ENCODE measurements at places on chromosomes 4 and X. TPM values are rescaled to one million over a fixed set of nuclear protein-coding genes. Genes with fewer than 3 reads are reported as not detected.

DNA sequence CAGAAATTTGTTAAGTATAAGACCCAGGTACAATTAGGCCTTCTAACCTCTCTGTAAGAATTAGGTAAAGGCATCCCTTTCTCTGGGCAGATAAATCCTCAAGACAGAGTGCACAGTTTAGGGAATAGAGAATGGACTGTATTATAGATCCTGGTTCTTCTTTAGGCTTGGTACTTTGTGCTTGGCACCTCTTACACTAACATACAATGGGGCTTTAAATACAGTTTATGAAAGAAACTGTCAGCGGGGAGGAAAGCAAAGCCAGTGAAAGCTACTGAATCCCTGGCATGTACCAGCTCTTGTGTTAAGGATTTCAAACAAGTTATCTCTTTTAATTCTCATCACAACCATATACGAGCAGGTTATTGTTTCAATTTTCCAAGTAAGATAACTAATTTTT lies 1350.0 kb downstream of the ADGRL3 start:
- DNase-seq: no peak

DNA sequence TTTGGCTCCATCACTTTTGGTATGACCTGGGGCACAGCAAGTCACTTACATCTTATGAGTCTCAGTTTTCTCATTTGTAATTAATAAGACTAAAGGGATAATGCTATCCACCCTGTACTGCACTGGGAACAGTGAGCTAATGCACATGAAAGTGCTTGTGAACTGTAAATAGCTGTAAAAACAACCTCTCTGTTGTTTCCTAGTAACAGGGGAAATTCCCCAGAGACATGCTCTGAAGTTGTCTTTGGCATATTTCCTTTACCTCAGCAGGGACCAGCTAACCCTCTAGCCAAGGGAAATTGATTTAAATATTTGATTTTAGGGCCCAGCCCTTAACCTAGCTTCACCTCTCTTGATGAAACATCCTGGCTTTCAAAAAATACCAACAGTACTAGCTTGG lies 6.1 kb upstream of the CYSLTR1 start:
- DNase-seq: no peak

DNA sequence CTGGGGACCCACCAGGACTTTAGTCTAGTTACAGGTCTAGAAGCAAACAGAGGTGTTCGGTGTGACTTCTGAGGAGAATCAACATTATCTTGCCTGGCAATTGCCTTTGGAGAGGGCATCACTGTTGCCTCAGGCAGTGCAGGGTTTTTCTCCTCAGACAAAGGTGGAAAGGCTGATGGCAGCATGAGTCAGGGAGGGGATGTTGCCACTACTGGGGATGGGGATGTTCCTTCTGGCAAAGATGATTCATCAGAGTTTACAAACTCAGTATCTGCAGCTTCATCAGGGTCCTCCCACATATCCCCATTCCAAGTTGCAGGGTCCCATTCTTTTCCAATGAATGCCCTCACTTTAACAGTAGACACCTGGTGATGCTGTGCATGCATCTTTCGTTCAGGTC lies 91.3 kb upstream of the GALNTL6 start:
- DNase-seq: no peak

The EVC gene
- 0.60 TPM for total RNA-seq

GRCh38 chr4:138656990-138657389 lies 358.6 kb upstream of the NOCT start:
- no peak for DNase-seq

GRCh38 chr4:153111426-153112040 lies 92.7 kb upstream of the TRIM2 start:
- no peak for DNase-seq

DNA sequence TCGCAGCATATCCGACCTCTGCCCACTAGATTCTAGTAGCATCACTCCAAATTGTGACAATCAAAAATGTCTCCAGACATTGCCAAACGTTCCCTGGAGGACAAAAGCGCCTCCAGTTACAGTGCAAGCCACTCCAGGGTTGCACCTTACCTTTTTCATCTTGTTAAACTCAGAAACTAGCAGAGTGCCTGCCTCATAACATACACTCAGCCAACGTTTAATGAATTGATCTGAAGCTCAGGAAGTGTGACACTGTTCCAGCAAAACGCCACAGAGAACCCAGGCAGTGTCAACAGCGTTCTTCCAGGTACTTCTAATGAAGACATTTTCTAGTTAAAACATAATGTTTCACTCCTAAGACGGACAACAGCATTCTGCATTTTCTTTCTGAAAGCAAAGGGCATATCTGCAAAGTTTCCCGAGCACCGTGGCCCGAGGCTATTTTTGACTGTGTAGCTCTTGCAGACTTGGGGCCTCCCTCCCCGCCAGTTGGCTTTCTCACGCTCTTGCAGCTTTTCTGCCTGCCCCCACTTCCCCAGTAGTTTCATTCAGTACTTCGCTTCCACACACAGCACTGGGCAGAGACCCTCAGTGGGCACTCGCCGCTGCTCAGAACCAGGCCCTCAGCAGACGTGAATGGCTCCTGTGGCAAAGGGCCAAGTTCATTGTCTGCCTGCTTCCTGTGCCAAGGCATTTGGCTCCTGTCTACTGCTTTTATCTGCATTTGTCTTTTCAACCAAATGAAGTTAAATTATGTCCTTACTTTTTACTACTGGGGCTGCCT lies 133.4 kb upstream of the TTC29 start:
- no peak for DNase-seq

- DNase-seq: no peak
Observed at GRCh38 chr4:147987252-147987651, 255.4 kb downstream of the ARHGAP10 start.

The HELT gene
- total RNA-seq: not detected

DNA sequence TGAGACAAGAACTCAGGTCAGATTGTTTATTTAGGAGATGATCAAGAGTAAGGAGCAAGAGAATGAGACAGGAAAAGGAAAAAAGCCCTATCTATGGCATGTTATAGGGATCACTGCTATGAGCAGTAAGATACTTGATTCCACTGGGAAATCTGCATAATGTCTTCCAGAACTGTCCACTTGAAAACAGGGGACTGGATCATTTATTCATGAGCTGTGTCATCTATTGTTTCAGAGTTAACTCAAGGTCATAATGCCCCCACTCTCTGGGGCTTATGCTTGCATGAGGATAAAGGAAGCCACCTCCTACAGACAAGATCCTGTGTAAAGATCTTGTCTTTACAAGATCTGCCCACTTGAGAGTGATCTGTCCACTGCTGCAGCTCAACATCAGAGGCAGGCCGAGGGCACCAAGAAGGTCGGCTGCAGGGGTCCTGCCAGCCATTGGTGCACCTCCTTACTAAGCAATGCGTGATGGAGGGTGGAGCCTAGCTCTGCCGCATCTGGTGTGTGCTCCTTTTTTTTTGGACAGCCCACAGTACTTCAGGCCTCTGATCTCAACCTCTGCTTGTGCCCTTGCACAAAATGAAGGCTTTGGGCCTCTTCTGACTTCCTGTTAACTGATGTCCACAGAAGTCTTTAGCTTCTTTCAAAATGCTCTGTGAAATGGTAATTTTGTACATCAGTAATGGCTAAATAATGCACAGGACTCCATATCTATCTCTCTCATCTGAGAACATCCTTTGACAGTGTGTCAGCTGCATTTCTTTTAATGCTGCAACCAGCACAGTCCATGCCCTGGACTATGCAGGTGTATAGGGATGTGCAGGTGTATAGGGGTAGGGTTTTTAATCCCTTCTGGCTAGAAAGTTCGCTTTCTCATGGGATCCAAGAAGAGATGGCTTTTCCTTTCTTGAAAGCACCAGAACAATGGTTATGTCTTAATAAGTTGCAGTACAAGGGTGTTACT lies 95.9 kb upstream of the TRPC3 start:
- DNase-seq: no peak

DNA sequence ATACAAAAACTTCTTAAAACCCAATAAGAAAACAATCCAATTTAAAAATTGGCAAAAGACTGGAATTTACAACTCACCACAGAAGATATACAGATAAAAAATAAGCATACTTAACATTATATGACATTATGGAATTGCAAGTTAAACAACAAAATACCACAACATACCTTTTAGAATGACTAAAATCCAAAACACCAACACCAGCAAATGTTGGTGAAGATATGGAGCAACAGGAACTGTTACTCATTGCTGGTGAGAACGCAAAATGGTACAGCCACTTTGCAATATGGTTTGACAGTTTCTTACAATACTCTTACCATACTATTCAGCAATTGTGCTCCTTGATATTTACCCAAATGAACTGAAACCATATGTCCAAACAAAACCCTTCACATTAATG lies 112.4 kb downstream of the ADGRL3 start:
- DNase-seq: no peak

- no peak for DNase-seq
Observed at GRCh38 chrX:21959362-21960051, 19.0 kb downstream of the SMS start.

The LONRF3 gene
- 1.6 TPM for total RNA-seq

DNA sequence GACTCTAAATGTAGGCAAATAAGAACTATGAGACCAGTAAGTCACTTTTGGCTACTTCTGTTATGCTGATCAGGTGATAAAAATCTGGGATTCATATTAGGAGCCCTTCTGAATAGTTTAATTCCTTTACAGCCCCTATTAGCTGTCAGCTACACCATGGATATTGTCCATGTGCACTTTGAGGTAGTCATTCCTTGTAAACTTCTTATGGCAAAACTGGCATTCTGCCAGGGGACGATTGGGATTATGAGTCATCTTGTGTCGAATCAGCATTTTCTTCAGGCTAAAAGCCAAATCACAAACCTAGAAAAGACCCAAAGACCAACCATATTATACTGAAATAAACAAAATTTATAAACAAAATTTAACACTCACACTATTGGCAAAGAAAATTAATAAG lies 227.6 kb downstream of the PRDM5 start:
- DNase-seq: no peak

The RTL3 gene
- total RNA-seq: not detected

GRCh38 chrX:67651437-67652142 lies 107.8 kb downstream of the AR start:
- no peak for DNase-seq

DNA sequence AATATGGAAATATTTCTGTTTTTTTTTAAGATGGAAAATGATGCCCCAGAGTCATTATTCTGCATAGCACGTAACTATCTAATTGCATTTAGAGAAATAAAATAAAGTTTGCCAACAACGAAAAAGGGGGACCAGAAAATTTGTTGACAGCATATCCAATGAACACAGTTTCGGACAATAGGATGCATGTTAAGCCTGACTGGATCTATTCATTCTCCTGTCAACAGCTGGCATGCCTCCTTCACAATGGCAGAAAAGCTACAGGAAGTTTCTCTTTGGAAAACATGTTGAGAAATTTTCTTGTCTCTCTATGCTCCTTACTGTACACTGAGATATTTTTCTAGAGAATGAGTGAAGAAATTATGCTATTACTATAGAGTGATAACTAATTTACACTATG lies 262.5 kb downstream of the GRID2 start:
- no peak for DNase-seq

- DNase-seq: no peak
Observed at GRCh38 chr4:51932261-51932660, 87.9 kb downstream of the LRRC66 start.

The PGAM4 gene
- not detected for total RNA-seq

- DNase-seq: no peak
Observed at GRCh38 chr4:119087121-119087520, 48.5 kb upstream of the MYOZ2 start.

DNA sequence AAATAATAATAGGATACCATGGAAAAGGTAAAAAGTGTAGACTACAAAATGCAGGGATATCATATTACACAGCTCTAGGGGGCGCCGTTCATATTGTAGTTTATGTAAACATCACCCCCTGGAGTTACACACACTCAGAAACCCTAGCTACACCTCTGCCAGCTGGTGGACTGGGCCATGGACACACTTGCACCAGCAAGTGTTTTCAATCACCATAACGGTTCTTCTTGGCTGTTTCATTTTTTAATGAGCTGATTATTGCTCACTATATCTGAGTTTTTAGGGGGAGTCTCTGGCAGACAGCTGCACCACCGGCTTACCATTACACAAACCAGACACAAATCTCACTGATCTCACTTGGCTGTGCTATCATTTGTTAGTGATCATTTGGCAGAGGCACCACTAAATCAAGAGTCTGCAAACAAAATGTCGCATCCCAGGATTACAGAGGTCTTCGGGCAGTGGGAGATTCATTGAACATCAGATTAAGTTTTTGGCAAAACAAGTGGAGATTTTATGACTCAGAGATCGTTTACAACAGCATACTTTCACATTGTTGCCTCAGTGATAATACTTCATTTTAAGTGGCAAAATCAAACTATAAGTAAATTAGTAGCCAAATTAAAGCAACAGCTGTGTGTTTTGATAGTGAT lies 185.7 kb downstream of the UNC5C start:
- DNase-seq: peak; percentile 4

The SPIN2A gene
- total RNA-seq: 1.2 TPM

GRCh38 chr4:185504098-185505047 lies 30.9 kb downstream of the PDLIM3 start:
- DNase-seq: no peak

DNA sequence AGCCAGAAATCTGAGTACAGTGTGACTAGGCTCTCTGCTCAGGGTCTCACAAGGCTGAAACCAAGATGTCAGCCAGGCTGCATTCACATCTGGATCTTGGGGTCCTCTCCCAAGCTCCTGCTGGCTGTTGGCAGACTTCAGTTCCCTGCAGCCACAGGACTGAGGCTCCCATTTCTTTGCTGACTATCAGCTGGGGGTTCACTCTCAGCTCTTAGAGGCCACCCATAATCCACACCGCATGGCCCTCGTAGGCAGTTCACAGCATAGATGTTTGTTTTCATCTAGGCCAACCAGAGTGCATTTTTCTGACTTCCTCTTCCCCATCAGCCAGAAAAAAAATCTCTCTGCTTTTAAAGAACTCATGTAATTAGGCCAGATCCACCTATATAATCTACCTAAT lies 8.2 kb upstream of the WDR44 start:
- DNase-seq: no peak

The ESX1 gene
- total RNA-seq: not detected

The MTTP gene
- total RNA-seq: 0.83 TPM

- DNase-seq: no peak
Observed at GRCh38 chrX:1283741-1284140, 15.1 kb downstream of the CSF2RA start.

DNA sequence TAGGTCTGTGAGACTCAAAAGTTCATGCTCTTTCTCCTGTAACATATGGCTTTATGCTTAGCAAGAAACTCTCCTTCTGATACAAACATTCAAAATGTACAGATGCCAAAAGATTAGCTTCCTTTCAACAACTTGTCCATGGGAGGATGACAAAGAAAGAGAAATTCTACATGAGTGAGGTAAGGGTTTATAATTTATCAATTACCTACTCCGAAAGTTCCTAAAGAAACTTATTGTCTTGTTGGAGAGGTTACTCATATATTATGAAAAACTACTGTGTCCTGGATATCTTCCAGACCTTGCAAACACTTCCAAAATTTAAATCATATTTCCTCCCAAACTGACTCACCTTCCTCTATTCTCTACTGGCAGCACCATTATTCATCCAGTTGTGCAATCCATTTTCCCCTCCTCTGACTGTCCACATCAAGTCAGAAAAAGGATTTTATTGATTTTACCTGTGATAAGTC lies 65.1 kb downstream of the ENPEP start:
- DNase-seq: no peak

The DUX4 gene
- total RNA-seq: not detected
